SK-N-SH treated with all-trans-retinoic acid at 6 μM for 48 hours (cell line): ENCODE measurements at places on chromosomes 13 and 19.

GRCh38 chr19:55605207-55605636 lies 225 bp upstream of the ZNF865 start:
- peak; percentile 85 for ATAC-seq

GRCh38 chr13:70407486-70407885 lies 299.2 kb upstream of the KLHL1 start:
- no peak for ATAC-seq

DNA sequence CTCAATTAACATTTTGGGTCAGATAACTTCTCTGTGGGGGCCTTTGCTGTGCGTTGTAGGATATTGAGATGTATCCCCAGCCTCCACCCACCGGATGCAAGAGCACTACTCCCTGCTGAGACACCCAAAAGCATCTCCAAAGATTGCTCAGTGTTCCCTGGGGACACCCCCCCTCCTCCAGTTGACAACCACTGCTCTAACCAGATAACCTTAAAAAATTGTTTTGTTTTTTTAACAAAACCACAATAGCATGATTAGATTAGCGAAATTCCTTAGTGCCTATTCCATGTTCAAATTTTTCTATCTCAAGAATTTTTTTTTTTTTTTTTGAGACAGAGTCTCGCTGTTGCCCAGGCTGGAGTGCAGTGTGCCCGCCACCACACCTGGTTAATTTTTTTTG lies 2.6 kb upstream of the EPN1 start:
- no peak for ATAC-seq

DNA sequence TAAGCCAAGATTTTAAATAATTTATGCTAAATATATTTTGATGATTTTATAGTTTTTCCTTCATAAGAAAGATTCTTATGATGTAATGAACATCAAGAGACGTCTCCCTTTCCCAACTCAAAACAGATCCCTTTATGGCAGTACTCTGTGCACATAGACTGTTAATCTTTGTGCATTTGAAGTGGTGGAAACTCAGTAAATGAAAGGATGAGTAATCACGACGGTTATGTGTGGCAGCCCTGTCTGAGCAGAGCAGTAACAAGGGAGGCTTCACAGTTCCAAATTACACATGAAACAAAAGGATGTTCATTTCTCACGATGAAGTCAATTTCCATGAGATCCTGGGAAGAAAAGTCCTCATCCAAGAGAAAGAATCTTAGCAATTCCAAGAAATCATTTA lies 498.1 kb downstream of the KLF5 start:
- ATAC-seq, result no peak

DNA sequence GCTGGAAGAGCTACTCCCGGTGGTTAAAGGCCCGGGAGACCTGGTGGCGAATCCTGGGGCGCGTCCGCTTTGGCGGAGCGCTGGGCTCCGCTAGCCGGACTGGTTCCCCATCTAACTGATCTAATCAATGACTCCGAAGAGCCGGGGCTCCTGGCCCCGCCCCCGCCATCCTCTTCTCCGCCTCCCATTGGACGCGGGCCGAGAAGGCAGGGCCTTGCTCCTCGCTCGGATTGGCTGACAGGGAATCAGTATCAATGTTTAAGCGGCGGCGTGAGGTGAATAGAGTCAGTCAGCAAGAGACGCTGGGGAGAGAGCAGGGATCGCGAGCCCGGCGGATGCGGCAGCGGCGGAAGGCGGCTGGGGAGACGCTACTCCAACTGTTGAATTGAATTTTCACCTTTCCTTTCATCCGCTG lies 1.7 kb upstream of the PCDH17 start:
- peak; percentile 85 for ATAC-seq

DNA sequence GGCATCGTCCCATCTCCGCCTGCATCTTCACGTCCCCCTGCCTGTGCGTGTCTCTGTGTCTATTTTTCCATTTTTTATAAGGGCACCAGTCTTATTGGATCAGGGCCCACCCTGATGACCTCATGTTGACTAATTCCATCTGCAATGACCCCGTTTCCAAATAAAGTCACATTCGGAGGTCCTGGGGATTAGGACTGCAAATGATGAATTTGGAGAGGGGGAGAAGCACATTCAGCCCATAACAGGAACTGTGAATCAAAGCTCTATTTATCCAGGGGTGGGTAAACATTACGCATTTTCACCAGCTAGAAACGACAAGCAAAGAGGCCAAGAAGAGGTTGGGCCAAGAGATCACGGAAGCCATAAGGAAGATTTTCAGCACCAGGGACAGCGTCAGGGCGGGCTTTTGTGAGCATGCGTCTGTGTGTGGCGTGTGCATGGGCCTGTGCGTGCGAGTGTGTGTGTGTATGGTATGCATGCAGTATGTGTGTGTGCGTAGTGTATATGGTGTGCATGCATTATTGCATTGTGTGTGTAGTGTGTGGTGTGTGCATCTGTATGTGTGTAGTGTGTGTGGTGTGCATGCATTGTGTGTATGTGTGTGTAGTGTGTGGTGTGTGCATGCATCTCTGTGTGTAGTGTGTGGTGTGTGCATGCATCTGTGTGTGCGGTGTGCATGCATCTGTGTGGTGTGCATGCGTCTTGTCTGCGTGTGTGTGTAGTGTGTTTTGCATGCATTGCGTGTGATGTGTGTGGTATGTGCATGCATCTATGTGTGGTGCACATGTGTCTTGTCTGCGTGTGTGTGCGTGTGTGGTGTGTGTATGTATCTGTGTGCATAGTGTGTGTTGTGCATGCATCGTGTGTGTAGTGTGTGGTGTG lies 19.6 kb downstream of the CELF5 start:
- ATAC-seq, result no peak

DNA sequence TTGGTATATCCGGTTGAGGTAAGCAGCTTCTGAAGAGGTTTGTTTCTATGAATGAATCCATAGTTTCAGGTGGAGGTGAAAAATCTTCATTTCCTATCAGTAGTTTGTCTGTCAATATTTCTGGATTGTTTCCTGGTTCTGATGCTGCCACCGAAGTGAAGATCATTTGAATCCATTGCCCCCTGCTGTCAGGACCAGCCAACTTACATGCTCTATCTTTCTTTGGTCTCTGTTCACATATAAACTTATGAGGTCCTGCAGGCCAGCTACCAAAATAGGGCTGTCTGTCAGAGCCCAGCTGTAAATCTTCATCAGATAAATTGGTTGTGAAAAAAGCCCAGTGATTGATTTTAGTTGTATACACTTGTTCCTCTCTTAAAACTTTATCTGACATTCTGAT lies 15.2 kb upstream of the N4BP2L1 start:
- ATAC-seq, result peak; percentile 55; the same call in 1 of the 3 replicates

DNA sequence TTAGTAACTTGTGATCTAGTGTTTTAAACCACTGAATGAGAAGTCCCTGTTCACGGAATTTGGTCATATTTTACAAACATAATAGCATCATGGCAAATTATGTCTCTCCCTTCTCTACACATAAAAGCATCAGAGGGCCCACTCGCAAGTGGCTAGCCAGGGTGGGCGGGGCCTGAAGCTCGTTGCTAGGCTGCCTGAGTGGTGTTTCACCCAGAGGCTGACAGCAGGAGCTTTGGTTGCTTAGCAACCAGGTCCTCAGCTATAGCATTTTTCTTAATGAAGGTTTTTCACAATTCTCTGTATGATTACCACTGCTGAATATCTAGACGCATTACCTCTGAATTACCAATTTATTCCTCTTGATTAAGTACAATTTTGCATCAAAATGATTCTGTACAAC lies 126.5 kb downstream of the NALCN start:
- ATAC-seq, result peak; percentile 80

DNA sequence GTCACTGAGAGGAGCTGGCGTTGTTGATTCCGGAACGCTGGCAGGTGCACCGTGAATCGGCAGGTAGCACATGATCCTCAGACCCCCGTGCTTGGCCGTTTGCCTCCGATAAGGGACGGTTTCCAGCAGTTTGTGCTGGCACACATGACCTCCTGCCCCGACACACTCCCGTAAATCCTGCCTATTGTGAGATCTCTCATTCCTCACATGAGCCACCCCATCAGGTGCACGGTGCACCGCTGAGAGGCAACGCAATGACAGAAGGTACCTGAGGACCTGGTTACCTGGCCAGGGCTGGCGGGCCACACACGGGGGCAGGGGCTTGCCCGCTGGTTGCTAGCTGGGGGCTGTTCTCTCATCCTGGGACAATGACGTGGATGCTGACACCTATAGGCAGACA lies 2.1 kb upstream of the ADPRHL1 start:
- no peak for ATAC-seq

DNA sequence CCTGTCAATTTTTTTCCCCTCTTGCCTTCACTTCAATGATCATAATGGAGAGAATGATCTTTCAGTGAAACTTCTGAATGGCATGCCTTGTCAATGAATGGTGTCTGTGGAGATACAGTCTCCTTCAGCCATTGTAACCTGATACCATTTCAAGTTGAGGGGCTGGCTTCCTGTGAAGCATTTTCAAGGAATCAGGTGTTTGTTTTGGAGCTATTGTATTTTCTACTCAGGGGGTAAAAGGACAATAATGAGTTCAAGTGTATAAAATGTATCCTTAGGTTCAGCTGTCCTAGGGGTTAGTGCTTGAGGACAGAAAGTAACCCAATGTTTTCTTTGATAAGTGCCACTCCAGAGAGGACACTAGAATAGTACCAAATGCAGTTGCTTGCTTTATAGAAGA lies 23.8 kb upstream of the CBY2 start:
- ATAC-seq, result no peak

DNA sequence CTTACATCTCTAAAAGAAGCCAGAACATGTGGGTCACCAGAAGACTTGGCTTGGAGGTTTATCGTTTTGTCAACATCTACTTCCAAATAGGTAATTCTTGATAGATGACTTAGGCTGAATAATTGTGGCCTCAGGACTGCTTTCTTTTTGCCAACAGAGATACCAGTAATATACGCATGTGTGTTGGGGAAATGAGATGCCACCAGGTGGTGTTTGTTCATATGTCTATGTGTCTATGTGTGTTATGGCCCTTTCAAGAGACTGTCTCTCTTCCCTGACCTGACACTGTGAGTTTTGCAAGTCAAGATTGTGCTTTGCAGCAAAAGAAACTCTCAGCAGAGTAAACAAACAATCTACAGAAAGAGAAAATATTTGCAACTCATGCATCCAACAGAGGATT lies 31.6 kb upstream of the METTL21C start:
- peak; percentile 57; the same call in 2 of the 3 replicates for ATAC-seq

GRCh38 chr19:6047741-6048251 lies 62.5 kb downstream of the RFX2 start:
- peak; percentile 90 for ATAC-seq

DNA sequence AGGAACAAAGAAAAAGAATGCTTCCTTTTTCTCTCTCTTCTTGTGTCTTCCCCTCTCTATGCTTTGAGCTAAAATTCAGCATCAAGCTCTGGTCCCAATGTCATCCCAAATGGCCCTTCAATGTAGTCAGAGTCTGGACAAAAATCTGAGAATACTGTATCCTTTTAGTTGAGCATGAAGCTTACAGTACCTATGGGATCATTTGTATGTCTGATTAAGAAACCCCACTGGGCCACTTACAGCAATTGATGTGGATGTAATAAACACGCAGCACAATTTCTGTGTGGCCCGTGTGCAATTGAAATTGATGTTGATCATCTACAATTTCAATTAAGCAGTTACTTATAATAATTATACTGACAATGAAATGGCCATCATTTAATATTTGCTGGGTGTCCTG lies 188.9 kb upstream of the RNF113B start:
- ATAC-seq, result no peak

DNA sequence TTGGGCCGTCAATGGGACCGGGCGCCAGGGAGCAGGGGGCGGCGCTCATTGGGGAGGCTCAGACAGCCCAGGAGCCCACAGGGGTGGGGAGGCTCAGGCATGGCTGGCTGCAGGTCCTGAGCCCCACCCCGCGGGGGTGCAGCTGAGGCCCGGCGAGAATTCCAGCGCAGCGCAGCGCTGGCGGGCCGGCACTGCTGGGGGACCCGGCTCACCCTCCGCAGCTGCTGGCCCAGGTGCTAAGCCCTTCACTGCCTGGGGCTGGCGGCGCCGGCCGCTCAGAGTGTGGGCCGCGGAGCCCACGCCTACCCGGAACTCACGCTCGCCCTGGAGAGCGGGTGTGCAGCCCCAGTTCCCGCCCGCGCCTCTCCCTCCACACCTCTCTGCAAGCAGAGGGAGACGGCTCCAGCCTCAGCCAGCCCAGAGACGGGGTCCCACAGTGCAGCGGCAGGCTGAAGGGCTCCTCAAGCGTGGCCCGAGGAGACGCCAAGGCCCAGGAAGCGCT lies 1227.4 kb downstream of the PCDH17 start:
- no peak for ATAC-seq

DNA sequence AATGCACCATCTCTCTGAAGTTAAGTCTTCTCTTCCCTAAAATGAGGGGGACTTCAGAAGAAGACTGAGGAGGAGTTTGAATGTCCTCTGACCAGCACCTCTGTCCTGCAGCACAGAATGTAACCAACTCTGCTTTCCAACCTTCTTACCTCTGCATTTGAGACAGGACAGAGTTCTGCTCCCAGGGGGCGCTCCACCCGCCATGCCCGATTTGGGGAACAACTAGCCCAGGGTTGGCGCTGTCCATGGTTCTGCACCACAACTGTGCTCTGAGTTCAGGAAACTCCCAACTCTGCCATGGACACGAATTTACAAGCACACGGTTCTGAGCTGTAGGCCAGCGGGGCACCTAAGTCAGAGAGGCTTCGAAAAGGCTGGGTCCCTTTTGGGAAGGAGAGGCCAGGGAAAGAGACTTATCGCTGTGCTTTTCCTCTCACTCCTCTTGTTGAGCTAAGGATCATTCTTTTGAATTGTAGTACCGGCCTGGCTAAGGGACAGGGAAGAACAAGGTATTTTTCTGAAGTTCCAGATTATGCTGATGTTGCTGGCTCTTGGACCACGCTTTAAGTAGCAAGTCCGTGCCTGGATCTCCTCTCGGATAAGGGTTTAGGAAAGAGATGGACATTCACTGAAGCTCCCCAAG lies 22.2 kb downstream of the SIGLEC5 start:
- ATAC-seq, result peak; percentile 71

DNA sequence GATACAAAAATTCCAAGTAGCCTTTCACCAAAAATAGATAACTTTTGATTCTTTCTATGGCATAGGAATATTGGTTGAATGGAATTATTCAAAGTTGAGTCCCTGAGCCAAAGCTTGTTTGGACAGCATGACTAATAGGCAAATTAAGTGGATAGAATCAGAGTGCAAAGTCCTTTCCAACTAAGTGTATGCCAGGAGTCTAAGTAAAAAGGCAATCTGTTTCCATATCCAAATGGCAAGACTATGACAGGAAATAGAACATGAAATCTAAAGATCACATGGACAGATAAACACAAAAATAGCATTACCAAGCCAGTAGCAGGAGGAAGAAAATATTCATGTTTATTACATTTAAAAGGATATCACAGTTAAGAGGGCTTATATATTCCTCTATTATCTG lies 804.6 kb downstream of the SLITRK6 start:
- ATAC-seq, result peak; percentile 96
